ENCODE measurements at places on chromosomes 5 and 9.

GRCh38 chr5:68257210-68257609 is 41.7 kb downstream of the PIK3R1 start:
- no peak for DNase-seq

DNA sequence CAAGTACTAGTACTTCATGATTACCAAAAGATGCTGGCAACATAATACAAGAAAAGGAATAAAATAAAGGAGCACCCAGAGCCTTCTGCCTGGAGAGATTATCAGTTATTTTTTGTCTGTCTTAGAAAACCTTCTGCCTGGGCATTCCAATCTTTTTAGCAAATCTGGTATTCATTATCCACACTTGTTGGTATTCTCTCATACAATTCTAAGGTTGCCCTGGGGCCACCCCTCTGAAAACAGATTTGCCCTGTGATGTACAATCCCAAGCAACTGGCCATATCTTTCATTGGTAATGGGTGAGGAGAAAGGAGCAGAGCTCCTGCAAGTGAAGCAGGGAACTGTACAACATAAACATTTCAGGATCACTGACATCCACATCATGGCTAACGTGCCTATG is 47.8 kb downstream of the WDR41 start:
- DNase-seq: no peak

DNA sequence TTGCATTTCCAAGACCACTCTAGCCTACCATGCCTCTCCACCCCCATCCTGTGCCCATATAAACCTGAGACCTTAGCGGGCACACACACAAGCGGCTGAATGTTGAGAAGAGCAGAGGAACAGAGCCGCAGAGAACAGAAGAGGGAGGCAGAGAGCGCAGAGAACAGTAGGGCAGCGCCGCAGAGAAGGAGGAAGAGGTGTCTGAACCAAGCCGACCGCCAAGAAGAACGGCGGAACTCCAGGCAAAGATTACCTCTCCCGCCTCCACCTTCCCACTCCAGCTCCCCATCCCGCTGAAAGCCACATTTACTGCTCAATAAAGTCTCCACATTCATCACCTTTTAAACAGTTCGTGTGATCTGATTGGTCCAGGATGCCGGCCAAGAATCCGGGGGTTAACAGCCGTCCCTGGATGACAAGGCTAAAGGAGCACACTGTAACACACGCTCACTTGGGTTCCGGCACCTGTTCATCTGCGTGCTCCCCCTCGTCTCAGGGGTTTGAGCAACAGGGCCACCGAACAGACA is 33.2 kb downstream of the GRIN3A start:
- peak; percentile 66 for DNase-seq

GRCh38 chr5:62603934-62604333 is 25.3 kb downstream of the LRRC70 start:
- no peak for DNase-seq

DNA sequence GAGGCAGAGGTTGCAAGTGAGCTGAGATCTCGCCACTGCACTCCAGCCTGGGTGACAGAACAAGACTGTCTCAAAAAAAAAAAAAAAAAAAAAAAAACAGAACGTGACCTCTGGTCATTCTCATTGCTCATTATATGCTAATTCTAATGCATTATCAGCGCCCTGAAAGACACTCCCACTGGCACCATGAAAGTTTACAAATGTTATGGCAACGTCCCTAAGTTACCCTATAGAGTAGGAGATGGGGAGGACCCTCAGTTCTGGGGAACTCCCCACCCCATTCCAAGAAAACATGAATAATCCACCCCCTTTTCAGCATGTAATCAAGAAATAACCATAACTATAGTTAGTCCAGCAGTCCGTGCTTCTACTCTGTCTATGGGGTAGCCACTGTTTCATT is 48.9 kb upstream of the DENND4C start:
- DNase-seq: no peak

DNA sequence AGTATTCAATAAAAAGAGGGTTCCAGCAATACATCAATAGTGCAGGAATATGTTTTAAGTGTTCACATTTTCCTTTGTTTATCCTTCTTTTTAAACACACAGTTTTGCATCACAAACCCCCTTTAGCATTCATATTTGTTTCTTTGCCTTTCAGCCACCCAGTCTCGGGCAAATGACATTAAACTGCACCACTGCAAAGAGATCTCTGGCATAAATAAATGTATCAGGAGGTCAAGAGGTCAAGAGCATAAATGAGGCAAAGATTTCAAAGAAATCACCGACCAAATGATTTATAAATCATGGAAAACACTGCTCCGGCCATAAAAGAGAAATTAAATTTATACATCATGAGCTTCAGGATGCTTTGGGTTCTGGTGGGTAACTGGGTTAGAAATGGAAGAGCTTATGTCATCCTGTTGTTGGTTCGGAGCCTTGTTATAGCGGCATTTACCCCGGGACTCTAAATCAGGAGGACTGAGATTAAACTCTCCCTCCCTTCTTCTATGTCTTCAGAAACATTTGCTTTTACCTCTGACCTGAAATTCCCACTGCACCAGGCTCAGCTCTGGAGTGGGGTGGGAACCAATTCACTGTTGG is 449.6 kb upstream of the CLINT1 start:
- DNase-seq: no peak

DNA sequence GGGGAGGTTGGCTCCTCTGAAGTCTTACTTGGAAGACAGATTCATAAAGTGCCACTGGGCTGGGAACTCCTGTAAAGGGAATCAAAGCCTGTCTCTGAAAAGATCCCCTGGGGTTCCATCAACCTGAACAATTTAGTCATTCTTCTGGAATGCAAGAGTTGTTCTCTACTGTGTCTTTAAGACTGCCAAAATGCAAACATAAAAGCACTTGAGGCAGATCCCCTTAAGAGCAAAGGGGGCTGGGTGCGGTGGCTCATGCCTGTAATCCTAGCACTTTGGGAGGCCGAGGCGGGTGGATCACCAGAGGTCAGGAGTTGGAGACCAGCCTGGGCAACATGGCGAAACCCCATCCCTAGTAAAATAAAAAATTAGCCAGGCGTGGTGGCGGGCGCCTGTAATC is 16.7 kb downstream of the CDKN2AIPNL start:
- no peak for DNase-seq

GRCh38 chr9:104463864-104464263 is 40.2 kb upstream of the OR13F1 start:
- no peak for DNase-seq

DNA sequence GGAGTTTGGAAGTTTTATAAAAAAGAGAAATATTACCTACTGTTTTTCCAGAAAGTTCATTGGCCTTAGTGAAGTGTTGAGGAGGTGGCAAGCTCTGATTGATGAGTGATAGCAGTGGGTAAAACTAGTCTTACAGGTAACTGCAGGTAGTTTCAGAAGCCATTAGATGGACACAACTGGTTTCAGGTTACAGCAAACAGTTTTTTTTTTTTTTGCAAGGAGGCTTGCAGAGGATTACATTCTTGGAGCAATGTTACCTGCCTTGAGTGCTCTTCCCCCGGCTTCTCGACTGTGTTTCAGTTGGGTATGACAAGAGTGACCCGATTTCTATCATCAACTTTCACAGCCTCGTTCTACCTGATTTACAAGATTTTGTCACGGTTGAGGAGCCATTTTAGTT is 333.4 kb downstream of the YTHDC2 start:
- no peak for DNase-seq

- peak; percentile 19 for DNase-seq
Measured at GRCh38 chr5:169009123-169009522, 291.8 kb downstream of the SLIT3 start.

GRCh38 chr9:83526901-83527300 is 11.3 kb downstream of the FRMD3 start:
- no peak for DNase-seq

DNA sequence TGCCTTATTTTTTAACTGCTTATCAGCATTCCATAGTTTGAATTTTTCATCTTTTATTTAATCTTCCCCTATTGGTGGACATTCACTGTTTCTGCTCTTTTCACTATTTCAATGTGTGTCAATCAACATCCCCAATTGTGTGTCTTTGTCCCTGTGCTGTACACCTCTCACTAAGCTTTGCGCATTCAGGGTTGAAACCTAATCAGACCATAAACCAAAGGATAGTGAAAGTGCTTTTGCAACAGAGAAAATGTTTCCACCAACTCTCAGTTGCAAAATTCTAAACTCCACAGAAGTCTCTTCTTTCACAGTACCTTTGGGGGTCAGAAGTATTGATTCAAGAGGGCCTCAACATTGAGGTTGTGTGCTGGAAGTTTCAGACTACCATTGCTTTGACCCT is 127.1 kb upstream of the SAP30L start:
- no peak for DNase-seq

- no peak for DNase-seq
Measured at GRCh38 chr5:37251665-37252064, 2.5 kb upstream of the CPLANE1 start.

- DNase-seq: no peak
Measured at GRCh38 chr5:80308526-80308925, 11.3 kb upstream of the SPZ1 start.

DNA sequence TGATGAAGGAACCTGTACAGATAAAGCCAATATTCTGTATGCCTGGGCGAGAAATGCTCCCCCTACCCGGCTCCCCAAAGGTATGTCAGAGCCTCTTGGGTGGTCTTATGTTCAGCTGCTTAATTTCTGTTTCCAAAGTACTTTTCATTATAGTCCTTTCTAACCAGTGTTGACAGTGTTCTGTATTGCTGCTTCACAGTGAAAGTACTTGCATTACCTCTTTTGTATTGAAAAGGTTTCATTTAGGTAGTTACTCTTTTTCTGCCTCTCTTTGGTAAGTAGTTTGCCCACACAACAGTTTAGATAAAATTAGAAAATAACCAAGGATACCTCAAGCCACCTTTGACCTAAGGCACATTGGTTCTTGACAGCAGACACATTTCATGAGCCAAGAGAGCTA is 169.9 kb downstream of the PAM start:
- no peak for DNase-seq

GRCh38 chr9:2502760-2503159 is 118.8 kb upstream of the VLDLR start:
- DNase-seq: no peak

GRCh38 chr5:82147860-82148573 is 130.1 kb downstream of the RPS23 start:
- DNase-seq: no peak

DNA sequence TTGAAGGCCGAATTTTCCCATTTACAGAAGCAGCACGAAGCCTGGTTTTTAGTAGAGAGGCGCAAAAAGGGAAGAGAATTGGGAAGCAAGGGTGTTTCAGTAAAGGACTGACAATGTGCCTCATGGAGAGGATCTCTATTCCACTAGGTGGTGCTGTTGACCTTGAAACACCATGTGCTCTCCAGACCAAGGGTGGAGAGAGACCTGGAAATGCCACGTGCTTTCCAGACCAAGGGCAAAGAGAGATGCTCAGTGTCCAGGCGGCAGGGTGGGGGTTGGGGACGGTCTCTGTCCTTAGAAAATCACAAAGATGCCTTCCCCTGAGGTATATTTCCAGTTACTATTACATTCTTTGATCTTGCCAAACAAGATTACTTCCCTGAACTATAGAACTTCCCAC is 425.3 kb downstream of the CSNK1G3 start:
- peak; percentile 86 for DNase-seq

- no peak for DNase-seq
Measured at GRCh38 chr5:111227801-111228200, 3.6 kb downstream of the CAMK4 start.

DNA sequence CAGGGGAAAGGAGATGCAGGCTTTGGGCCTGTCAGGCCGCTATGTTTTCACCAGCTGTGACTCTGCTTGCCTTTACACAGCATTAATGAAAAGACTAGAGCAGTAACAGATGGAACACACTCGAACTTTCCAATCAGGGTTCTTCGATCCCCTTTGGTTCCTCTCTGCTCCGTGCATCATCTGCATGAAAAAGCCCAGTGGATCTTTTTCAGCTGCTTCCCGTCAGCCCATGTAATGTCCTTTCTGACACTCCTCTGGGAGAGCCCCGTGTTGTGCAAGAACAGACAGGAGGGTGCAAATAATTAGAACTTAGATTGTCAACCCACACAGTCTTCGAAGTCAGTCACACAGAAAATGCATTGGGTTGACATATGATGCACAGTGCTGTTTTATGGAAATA is 448.9 kb upstream of the ZNF462 start:
- DNase-seq: no peak

DNA sequence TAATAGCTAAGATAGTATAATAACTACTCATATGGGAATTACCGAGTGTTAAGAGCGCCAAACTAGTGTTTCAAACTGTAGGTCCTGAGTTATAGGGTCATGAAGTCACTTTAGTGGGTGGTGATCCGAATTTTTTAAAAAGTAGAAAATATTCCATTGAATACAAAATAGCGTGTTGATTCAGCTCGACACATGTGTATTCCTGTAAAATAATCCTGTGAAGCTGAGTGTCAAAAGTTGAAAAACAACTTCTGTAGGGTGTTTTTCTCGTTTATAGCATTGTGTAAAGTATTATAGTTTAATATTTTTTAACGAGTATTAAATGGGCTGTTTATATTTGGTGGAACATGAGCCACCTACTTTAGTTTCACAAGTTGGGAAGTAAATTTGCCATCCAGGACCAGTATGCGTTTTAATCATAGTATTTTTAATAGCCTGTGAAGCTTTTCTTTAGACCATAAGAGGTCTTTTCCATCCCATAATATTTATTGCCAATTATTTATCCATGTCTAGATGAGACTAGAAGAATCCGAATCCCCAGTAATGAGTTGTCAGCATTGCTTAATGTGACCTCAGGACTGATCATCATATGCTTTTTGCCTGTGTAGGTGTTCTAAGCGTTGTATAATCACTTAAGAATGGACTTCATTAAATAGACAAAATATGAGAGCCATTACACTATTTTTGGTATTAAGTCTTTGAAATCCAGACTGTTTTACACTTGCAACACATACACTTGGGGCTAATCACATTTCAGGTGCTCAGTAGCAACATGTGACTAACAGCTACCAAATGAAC is 84.1 kb downstream of the PTPDC1 start:
- DNase-seq: no peak

- DNase-seq: peak; percentile 22
Measured at GRCh38 chr9:74577956-74578355, 80.8 kb downstream of the RORB start.
